ENCODE measurements at places on chromosomes 2 and 18.

- DNase-seq: no peak
These were observed 23.4 kb downstream of the FBLN7 start for GRCh38 chr2:112161431-112162145.

GRCh38 chr18:24342347-24342746, 55.3 kb downstream of the OSBPL1A start:
- DNase-seq: no peak

GRCh38 chr2:213806125-213806726, 522.0 kb downstream of the SPAG16 start:
- DNase-seq: no peak

- DNase-seq: no peak
These were observed 77.3 kb downstream of the SOCS6 start for GRCh38 chr18:70366174-70366573.

DNA sequence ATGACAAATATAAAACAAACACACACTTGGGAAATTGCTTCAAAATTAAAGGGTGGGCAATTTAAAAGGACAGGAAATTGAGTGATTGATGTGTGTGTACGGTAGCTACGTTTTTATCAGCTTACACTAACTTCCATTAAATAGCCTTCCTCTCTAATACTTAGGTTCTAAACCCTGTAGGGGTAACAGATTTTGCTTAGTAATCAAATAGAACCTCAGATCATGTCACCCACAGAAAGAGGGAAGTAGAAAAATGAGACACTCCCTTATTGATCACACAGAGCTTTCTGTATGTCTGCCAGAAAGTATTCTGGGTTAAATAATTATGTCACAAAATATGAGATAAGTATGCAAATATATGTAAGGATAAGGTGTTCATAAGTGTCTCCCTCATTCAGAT, 93.3 kb downstream of the ICA1L start:
- no peak for DNase-seq

GRCh38 chr2:196324211-196324610, 152.8 kb upstream of the STK17B start:
- DNase-seq: no peak

DNA sequence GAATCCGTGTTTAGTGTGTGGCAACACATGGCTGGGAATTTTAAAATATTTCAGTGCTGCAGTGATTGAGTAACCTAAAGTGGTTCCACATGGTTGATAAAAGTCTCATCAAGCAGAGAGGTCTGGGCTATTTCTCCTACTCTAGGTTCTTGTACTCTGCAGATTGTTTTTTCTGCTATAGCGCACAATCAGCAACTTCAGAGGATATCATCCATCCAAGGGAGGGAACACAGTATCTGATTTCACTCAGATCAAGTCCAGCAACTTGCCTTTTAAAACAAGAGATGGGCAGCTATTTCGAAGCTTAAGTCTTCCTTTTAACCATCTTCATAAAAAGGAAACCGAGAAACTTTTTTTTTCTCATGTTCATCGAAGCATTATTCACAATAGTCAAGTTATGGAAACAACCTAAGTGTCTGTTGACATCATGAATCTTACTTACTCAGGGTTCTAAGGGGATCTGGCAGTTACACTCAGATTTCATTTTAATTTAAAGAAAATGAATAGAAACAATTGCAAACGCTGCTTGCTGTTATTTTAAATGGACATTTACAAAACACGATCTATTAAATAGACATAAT, 172.7 kb upstream of the TRIB2 start:
- DNase-seq: no peak

GRCh38 chr18:7784171-7784570, 217.1 kb downstream of the PTPRM start:
- no peak for DNase-seq

- DNase-seq: no peak
These were observed 58.8 kb downstream of the FECH start for GRCh38 chr18:57527556-57528229.

GRCh38 chr2:217899231-217900009, 103.4 kb downstream of the TNS1 start:
- no peak for DNase-seq

- DNase-seq: no peak
These were observed 233.2 kb downstream of the ACKR3 start for GRCh38 chr2:236802862-236803261.

GRCh38 chr2:109446278-109447131, 167.3 kb downstream of the SEPTIN10 start:
- DNase-seq: no peak

DNA sequence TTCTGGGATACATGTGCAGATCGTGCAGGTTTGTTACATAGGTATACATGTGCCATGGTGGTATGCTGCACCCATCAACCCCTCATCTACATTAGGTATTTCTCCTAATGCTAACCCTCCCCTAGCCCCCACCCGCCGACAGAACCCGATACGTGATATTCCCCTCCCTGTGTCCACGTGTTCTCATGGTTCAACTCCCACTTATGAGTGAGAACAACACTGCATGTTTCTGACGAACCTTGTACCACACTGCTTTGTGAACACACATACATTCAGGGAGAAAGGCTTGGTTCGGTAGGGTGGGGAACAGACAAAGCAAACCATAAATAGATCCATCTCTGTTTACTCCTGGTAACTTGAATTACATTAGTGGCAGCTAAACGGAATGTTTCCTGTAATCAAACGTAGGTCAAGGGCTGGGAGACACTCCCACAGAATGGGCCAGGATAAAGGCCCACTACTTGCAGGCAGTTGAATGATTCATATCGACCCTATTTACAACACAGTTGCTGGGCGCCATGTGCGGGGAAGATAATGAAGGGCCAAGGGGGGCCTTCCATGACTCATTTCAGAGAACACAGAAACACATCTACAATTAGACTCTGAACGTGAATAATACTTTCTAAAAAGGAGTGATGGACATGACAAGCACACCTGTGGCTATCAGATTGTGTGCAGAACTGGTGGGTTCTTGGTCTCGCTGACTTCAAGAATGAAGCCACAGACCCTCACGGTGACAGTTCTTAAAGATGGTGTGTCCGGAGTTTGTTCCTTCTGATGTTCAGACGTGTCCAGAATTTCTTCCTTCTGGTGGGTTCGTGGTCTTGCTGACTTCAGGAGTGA, 56.8 kb upstream of the KIDINS220 start:
- DNase-seq: no peak

DNA sequence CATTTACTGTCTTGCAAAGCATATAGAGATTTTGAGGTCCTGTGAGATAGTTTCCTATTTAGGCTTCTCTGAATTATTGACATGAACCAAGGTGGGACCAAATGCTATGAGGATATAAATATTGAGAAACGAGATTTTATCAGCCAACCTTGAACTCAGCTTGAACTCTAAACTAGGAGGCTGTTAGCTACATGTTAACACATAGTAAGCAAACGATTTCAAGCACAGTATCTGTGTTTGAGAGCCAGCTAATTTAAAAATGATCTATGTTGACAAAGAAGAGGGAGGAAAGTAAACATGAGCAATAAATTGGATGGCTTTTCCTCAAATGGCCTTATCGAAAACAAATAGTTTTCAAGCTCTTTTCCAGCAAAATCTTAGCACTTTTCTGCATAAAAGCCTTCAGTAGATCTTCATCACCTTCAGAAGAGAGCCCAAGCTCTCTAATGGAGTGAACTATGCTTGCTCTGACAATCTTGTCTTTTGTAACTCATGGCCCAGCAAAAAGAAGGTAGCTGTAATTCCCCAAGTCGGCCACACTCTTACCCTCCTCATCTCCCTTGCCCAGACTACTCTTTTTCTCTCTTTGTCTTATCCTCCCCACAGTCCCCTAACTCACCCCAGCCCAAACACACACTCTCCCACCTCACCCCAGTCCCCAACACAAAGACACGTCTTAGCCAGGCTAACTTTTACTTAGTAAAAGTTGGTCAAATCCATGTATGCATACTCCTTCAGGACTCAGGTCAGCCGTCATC, 14.7 kb downstream of the CD28 start:
- no peak for DNase-seq

DNA sequence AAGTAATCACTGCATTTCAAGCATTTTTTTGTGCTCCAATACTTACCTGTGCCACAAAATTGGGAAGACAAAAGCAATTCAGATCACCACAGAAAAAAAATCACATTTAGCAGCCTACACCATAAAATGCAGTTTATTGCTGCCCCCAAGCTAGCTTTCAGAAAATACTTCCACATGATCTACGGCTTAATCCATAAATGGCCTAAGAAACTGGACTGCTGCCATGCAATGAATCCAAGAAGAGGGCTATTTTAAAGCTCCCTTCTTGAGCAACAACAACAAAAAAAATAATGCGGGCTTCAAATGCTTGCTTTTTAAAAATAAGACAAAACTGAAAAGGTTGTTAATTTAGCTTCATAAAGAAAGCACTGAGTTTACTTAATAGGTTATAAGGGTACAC, 272.3 kb downstream of the RAD51AP2 start:
- no peak for DNase-seq

DNA sequence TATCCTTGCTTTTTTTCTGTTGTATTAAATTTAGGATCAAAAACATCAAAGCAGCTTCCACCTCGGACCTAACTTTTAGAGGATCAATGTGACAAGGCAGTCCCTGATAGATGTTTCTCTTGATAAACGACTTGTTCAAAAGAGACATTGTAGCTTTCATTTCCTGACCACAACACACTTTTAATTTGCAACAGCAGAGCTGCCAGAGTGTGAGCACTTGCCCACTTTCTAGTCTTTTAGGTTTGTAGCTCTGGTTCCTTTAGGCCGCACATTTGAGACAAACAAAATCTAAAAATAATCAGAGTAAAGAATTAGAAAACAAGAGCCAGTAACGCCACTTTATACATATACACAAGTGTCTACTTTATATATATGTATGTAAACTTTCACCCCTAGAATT, 3.1 kb downstream of the FIGN start:
- no peak for DNase-seq

DNA sequence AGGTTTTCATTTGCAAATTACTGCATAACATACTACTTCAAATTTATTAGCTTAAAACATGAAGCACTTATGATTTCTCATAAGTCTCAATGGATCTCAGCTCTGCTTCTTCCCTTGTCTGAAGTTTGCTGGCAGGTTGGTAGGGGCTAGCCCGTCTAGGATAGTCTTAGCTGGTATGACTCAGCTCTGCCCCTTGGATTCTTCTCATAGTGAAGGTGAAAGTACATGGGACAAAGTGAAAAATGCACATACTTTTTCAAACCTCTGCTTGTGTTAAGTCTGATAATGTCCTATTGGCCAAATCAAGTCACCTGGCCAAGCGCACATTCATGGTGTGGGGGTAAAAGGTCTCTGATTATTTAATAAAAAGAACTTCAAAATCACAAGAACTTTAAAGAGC, 184.8 kb upstream of the VWC2L start:
- no peak for DNase-seq

- DNase-seq: no peak
These were observed 305.0 kb upstream of the EPAS1 start for GRCh38 chr2:45992021-45992740.

- DNase-seq: no peak
These were observed 126.0 kb downstream of the NXPH2 start for GRCh38 chr2:138654146-138654545.

- DNase-seq: peak; percentile 14
These were observed 49.8 kb downstream of the CAB39 start for GRCh38 chr2:230762317-230762896.

- DNase-seq: peak; percentile 30
These were observed at the start of gene ADCY3 for GRCh38 chr2:24920098-24920808. Gene ADCY3 (minus strand): TSS chr2:24920237. CDS start chr2:24918987, 1,250 bp downstream.

DNA sequence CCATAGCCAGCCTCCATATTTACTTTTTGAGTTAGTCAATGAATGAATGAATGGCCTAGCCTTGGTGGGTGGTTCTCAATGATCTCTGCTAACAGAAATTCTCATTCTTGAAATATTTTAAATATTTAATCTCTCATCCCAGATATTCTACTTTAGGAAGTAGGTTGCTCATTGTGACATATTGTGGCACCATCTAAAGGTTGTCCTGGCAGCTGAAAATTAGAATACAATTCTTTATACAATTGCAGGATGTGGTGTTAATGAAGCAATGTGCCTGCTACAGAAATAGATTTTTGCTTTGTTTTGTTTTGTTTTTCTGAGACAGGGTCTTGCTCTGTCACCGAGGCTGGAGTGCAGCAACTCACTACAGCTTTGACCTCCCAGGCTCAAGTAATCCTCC, 35.8 kb downstream of the SCG2 start:
- DNase-seq: no peak

- DNase-seq: no peak
These were observed 40.3 kb downstream of the PRKD3 start for GRCh38 chr2:37284381-37284780.

- no peak for DNase-seq
These were observed 10.5 kb upstream of the CYP26B1 start for GRCh38 chr2:72157871-72158771.

- DNase-seq: no peak
These were observed 126.3 kb downstream of the NRP2 start for GRCh38 chr2:205808486-205809121.
